ENCODE measurements at places on chromosomes 1 and 21.

DNA sequence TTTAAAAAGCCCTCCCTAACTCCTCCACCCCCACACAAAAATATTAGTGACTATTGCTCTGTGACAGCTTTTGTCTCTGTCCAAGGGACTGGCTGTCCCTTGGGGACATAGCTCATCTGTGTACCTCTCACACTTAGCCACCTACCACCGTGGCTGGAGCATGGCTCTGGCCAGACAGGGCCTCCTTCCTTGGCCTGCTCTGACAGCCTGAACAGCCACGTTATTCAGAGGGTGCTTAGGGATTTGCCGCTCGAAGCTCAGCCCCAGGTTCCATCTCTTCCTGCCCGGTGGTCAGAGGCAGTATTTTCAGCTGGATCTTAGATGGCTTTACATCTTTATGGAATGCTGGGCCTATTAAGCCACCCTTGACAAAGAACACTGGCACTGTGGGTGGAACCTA, 6.1 kb upstream of the CELSR2 start:
- no peak for DNase-seq

DNA sequence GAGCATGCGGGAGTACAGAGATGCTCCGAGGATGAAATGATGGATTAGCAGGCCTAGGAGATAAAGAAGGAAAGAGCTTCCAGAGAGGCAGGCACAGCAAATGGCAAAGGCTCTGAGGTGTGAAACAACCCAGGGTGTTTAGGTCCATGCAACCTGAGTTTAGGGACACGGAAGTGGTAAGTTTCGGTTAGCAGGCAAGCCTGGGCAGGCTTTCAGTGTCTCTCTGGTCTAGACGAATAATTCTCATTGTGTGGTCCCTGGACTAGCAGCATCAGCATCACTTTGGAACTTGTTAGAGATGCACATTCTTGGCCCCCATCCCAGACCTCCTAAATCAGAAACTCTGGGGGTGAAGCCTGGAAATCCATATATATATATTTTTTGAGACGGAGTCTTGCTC, 18.6 kb downstream of the NKAIN1 start:
- no peak for DNase-seq

- no peak for DNase-seq
These were observed 106.8 kb upstream of the TENT5C start for GRCh38 chr1:117499071-117499470.

GRCh38 chr1:116713474-116713873, 40.8 kb upstream of the CD2 start:
- no peak for DNase-seq
